Stimulated activated CD8-positive, alpha-beta memory T cell treated with anti-CD3 and anti-CD28 coated beads, Interleukin-4, amount 100 ng/mL, for 48 hours (primary cell): ENCODE measurements at places on chromosomes 1 and 21.

GRCh38 chr1:94999456-95000131 lies 72.7 kb upstream of the CNN3 start:
- no peak for DNase-seq

GRCh38 chr1:153985341-153985912 lies 712 bp downstream of the RAB13 start:
- DNase-seq: peak; percentile 76

DNA sequence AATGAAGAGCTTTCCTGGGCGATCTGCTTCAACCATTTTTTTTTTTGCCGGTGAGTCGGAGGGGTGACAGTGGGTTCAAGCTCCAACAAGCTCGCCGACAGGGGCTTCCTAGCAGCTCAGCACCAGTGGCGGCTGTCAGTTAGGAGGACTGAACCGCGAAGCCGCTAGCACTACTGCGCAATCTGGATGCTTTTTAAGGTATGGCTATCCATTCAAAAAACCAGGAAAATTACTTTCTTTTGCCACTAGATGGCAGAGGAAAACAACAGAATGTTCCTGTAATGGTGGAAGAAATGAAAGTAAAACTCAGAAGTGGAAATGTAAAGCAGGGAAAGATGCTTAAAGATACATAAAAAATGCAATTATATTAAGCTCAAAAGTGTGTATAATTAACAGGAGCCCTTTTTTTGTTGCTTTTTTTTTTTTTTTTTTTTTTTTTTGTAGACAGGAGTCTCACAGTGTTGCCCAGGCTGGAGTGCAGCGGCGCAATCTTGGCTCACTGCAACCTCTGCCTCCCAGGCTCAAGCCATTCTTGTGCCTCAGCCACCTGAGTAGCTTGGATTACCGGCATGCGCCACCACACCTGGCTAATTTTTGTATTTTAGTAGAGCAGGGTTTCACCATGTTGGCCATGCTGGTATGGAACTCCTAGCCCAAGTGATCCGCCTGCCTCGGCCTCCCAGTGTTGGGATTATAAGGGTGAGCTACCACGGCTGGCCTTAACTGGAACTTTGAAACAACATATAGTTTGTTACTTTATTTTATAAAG lies 8.5 kb downstream of the KYAT3 start:
- peak; percentile 48 for DNase-seq

- no peak for DNase-seq
Measured at GRCh38 chr1:77499466-77499865, 183.0 kb downstream of the ZZZ3 start.

DNA sequence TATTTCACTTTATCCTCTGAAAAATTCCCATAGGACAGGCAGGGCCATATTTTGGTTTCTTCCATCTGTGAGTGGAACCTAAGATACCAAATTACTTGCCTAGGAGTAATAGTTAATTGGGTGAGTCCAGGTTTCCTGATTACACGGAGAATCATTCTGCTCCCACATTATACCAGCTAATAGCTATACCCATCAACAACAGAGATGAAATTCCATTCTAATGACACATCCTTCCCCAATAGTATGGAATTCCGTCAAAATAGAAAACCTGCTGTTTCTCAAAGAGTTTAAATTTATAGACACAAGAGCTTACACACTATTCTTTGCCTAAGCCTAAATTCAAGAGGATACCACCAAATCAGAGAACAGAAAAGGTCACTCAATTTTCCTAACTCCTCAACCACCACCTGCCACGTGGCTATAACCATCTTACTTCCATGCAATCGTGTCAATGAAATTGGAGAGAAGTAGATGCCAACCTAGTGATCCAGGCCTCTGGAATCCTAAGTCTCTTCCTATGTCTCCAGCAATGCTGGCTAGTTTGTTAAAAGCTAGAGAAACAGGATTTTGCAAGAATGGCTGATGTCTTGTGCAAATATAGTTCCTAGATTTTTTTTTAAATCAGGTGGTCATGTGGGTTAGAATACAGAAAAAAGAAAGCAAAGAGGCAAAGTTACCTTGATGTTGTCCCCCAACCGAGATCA lies 6.2 kb downstream of the PPT1 start:
- no peak for DNase-seq

- DNase-seq: no peak
Measured at GRCh38 chr1:82795508-82796149, 994.9 kb downstream of the ADGRL2 start.

DNA sequence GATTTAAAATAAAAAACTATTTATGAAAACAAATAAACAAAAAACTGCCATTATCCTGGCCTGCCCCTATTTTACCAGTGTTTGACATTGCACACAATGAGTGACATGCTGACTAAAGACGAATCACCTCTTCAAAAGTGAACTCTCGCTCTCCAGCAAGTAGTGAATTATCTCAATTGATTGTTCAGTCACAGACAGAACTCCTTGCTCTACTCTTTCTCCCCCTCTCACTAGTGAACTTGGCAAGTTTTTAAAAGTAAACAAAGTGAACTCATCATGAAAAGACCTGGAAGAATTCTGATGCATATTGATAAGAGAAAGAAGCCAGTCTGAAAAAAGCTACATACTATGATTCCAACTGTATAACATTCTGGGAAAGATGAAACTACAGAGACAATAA lies 4.7 kb upstream of the C1orf52 start:
- DNase-seq: no peak

DNA sequence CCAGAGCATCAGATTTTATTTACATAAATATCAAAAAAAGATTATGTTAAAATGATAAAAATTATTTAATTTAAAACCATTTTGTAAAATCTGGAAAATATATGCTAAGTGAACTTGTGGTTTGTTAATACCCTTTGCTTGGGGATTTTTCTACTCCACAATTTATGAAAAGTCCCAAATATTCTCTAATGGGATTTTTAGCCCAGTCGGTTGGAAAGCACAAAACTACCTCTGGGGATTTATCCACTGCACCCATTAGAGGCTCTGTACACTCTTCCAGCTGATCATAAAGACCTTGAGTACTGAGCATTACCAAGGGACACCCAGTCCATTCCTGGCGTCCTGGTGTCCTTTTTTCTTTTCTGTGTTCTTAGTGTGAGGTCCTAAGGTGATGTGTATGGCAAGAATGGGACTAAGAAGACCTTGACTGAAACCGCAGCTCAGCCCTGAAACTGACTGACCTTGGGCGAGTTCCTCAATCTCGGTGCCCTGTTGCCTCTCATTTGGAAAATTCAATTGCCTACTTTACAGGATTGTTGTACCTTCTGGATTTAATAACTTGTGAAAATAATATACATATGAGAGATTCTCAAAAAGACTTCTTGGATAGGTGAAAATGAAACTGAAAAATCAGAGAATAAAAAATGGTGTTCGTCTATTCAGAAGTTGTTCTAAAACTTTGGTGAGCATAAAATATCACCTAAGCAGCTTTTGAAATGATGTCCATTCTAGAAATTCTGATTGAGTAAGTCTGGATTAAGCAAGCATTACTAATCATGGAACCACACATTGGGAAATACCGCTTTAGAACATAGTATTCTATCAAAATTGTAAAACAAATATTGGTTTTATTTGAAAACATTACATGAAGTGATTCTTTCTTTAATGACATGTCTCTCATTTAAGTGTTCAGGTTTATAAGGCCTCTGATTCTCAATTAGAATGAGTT lies 21.5 kb upstream of the SAMSN1 start:
- DNase-seq: no peak
